ENCODE measurements at places on chromosomes 6 and 20. TPM values are rescaled to one million over a fixed set of nuclear protein-coding genes. Genes with fewer than 3 reads are reported as not detected.
A peak's percentile ranks its signal among the peaks of the same experiment; 100 is the strongest.

Gene FKBP1A
- 259 TPM for total RNA-seq

Gene PROKR2
- total RNA-seq, result not detected

Gene OTOR
- total RNA-seq, result not detected

GRCh38 chr6:152273002-152273401, 364.2 kb downstream of the SYNE1 start:
- peak; percentile 12 for DNase-seq

DNA sequence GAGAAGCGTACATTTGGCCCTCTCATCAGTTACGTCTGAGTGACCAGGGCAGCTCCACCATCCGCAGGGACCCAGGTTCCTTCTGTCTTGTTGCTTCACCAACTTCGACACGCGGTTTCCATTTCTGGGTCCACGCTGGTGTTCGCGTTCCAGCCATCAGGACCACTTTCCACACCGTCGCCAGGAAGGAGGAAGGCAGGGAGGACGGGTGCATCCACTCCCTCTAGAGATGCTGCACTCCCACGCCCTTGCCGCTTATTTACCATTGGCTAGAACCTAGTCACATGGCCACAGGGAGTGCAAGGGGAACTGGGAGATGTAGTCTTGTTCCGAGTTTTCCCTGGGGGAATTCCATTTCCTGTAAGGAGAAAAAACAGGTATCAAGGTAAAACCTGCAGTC, 33.2 kb upstream of the SNX9 start:
- DNase-seq, result no peak

- no peak for DNase-seq
Measured at GRCh38 chr20:50681359-50682064, 9.8 kb downstream of the RIPOR3 start.

DNA sequence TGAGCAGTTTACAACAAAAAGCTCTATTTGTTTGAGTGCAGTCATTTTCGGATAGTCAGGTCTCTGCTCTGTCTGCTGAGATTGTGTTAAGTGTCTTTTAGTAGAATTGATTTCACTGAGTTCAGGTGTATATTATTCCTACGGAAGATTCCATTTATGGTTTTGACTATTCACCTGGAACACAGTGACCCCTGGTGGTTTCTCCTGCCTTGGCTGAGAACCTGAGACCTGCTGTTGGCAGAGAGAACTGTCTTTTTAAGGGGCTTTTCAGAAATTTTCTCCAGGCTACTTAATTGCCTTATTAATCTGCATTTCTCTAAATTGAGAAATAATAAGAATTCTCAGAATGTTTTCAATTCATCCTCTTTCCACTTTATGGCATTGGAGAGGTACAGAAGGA, 508.0 kb downstream of the TBC1D32 start:
- DNase-seq, result peak; percentile 44

- no peak for DNase-seq
Measured at GRCh38 chr6:35215665-35216411, 2.1 kb downstream of the SCUBE3 start.

DNA sequence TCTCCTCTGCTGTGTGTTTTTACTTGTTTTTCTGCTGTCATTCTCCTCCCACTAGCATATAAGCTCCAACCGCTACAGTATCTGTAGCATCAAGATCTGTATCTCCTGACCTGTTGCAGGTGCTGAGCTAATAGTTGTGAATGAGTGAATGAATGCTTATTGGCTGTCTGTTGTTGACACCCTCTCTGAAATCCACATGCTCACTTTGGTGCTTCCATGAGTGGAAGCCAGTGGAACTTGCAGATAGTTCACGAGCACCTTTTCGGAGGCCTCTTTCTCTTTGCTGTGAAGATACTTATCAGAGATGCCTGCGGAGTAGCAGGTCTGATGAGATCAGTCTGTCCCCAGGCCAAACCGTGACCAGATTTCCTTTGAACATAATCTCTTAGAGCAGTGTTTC, 117.3 kb downstream of the EYA2 start:
- DNase-seq, result no peak

DNA sequence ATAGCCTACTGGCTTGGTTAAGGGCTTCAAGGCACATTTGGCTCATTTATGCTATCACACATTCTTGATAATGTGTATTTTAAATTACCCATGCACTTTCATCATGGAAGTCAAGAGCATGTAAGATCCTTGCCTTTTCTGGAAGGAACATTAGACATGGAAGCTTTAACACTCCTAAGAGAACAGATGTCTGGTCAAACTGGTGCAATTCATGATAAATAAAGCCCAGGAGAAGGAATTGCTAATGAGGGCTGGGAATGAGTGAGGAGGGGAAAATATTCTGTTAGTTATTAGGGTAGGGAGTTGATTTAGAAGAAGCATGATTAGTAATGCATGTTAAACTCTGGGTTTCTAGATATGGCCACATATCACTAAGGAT, 688.6 kb upstream of the CITED2 start:
- no peak for DNase-seq

Data from left colon (tissue), 2 donors.